NCI-H2081 treated with DMSO at 0.1 percent for 48 hours (cell line): ENCODE measurements at places on chromosomes 12 and 14.

DNA sequence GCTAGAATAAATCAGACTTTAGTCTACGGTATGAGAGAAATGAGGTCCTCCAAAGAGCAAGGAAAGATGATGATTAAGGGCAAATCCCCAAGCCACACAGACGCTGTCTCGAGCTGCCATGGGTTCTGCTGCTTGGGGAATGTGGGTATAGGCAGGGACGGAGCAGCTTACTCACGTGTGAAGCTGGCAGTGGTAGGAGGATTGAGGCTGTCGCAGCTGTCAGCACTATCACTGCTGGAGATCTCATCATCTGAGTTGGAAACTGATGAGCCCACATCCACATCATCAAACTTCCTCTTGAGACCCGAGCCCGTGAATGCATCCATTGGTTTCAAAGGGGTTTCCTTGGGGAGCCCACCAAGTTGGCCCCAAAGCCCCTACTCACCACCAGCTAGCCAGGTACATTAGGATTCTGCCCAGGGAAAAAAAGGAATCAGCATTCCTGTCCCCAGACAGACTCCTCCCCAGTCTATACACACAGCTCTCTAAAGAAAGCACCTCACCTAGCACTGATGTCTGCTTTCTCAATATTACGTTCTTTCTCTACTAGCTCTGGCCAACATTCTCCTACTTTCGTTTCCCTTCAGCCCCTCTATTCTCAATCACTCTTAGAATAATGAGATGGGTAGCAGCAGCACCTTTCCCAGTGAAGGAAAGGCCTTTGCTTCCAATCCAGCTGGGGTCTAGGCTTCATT, 7.0 kb downstream of the CSRNP2 start:
- DNase-seq: no peak

DNA sequence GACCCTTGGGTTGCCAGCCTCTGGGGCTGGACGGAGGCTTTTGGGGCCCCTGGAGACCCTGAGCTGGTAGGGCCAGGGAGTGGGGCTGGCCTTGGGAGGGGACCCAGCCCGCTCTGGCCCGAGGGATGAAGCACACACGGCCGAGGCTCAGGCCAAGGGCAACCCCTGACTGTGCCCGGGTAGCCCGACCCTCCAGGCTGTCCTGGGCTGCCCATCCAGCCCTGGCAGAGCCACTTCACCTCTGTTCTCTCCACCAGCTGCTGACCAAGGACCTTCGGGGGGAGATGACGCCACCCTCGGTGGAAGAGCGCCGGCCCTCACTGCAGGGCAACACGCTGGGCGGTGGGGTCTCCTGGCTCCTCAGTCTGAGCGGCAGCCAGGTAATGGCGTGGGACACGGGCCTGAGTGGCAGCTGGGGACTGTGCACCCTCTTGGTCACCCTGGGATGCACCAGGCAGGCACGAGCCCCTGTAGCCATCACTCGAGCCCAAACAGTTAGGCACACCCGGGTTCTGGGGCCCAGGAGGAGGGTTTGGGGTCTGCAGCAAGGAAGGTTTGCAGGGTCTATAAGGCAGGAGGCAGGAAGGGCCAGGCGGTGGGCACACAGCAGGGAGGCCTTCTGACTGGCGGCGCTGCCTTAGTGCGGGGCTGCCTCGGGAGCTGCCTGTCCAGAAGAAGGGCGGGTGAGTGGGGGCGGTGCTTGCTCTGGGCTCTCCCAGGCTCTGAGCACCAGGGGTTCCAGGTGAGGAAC, 19.7 kb downstream of the ASPG start:
- DNase-seq: no peak

GRCh38 chr14:66619952-66620351, 112.0 kb downstream of the GPHN start:
- no peak for DNase-seq

GRCh38 chr14:63283884-63284248, 34.9 kb downstream of the GPHB5 start:
- DNase-seq: no peak
